ENCODE measurements at places on chromosomes 5 and 9. TPM values are rescaled to one million over a fixed set of nuclear protein-coding genes. Genes with fewer than 3 reads are reported as not detected.

GRCh38 chr9:125505988-125506438, 201.0 kb downstream of the MAPKAP1 start:
- DNase-seq: no peak

GRCh38 chr9:33988219-33988890, 60.3 kb downstream of the UBAP2 start:
- DNase-seq: no peak

GRCh38 chr9:135612437-135612836, 26.9 kb downstream of the GLT6D1 start:
- no peak for DNase-seq

GRCh38 chr5:127959152-127959764, 124.3 kb upstream of the SLC12A2 start:
- no peak for DNase-seq

GRCh38 chr9:20594608-20595007, 27.7 kb downstream of the MLLT3 start:
- no peak for DNase-seq

GRCh38 chr9:94999832-95000231, 273.3 kb downstream of the AOPEP start:
- DNase-seq: no peak

DNA sequence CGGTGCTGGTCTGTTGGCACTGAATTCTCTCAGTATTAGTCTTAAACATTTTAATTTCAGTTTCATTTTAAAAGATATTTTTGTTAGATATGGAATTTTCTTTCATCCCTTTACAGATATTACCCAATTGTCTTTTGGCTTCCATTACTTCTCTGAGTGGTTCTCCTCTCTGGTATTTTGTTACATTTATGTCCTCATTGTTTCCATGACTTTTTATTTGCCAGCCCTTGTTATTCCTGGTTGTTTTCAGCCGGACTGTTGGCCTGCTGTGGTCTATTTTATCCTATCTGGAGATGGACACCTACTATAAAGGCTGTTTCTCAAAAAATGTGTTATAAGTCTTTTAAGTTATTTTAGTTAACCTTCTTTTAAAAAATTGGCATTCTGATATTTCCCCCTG, 117.2 kb downstream of the ARHGEF28 start:
- no peak for DNase-seq

DNA sequence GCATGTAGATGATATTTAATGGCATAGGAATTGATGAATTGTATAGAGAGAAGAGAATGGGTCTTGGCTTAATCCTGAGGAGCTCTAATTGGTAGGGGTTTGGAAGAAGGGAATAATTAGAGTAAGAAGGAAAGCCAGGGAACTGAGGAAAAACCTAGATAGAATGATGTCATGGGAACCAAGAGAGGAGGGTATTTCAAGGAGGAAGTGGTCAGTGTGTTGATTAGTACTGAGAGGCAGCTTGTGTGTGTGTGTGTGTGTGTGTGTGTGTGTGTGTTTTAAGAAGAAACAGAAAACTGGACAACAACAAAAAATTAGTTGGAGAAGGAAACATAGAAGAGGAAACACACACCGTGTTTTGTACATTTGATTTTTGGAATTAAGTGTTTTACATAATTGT, 42.8 kb downstream of the MAST4 start:
- DNase-seq: no peak

GRCh38 chr5:156799171-156799570, 50.9 kb upstream of the PPP1R2B start:
- no peak for DNase-seq

GRCh38 chr5:55604611-55605067, 69.9 kb upstream of the PLPP1 start:
- DNase-seq: no peak

GRCh38 chr9:125549465-125549871, 157.5 kb downstream of the MAPKAP1 start:
- no peak for DNase-seq

- DNase-seq: no peak
Observed at GRCh38 chr9:114348906-114349482, 19.3 kb downstream of the ORM2 start.

- DNase-seq: no peak
Observed at GRCh38 chr5:13278811-13279210, 665.7 kb downstream of the DNAH5 start.

- DNase-seq: peak; percentile 39
Observed at GRCh38 chr5:163503106-163504078, 2.0 kb upstream of the MAT2B start.

GRCh38 chr5:134851307-134851923, 5.6 kb downstream of the C5orf24 start:
- DNase-seq: no peak

- DNase-seq: no peak
Observed at GRCh38 chr9:115210699-115211098, 92.7 kb upstream of the TNC start.

DNA sequence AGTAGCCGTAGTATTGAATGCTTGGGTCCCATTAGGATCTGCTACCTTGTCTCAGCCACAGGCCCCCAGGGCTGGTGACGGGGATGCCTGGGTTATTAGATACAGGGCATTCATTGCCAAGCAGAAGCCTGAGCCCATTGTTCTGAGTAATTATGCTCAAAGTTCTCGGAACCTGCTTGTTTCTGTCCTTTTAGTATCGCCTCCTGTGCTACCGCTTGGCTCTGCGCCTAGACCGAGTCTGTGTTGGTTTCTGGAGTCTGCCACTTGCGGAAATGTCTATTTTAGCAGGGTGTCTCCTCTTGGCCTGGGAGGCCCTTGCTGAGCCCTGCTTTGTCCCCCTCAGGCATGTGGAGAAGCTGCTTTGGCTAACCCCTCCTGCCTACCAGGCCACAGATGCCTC, 506.1 kb downstream of the BNC2 start:
- no peak for DNase-seq

DNA sequence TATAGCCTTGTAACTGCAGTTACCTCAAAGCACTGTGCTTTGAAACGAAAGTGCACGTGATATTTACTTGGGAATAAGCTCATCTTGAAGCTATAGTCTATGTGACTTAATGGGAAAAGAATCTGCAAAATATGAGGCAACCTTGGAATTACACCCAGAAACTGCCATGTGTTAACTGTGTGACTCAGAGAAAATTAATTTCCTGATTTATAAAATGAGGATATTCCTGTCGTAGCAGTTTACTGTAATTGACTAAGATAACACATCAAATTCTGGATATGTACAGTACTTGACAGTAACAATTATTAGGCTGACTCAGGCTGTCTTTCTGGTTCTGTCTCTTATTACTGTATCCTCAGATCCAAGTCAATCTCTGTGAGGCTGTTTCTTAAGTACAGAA, 1079.9 kb upstream of the ACO1 start:
- DNase-seq: no peak

GRCh38 chr5:171246231-171246630, 62.8 kb upstream of the TLX3 start:
- DNase-seq: no peak

DNA sequence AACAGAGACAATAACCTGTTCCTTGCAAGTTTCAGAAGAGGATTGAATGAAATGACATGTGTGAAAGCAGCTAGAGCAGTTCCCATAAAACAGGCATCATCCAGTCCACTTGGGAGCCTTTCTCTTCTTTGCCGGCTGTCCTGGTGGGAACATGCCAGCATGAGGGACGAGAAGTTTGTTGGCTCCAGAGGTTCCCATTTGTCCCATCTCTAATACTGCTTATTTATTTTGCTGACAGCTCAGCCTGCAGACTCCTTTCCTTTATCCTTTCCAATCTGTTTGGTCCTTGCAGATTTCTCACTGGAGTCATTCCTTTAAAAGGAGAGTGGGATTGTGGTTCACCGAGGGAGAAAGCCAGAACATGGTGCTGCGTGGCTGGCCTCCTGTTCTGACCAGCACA, 321.5 kb upstream of the CLINT1 start:
- DNase-seq: no peak

GRCh38 chr5:122434205-122434970, 122.4 kb downstream of the SNCAIP start:
- DNase-seq: no peak

GRCh38 chr5:153959134-153959957, 79.4 kb downstream of the FAM114A2 start:
- no peak for DNase-seq

- no peak for DNase-seq
Observed at GRCh38 chr5:137734331-137734730, 1.6 kb downstream of the KLHL3 start.

GRCh38 chr9:89548071-89548638, 50.2 kb upstream of the SEMA4D start:
- no peak for DNase-seq

DNA sequence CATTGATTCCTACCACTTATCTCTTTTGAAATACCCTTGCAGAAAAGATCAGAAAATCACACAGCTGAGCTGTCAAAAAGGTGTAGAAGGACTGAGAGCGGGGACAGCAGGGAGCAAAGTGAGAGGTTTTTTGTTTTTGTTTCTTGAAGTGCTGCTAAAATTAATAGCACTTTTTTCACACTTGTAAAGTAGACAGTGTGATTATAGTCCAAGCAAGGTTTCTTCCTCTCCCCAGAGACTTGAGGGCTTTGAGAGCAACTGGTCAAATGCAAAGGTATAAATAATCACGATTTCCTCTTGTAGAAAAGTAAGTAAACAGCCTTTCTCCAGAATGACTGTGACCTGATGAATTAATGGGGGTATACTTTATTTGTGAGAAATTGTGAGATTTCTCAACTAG, 326.9 kb downstream of the ZNF608 start:
- no peak for DNase-seq

- DNase-seq: peak; percentile 61
Observed at GRCh38 chr9:135030566-135031226, 56.8 kb upstream of the OLFM1 start.

- DNase-seq: no peak
Observed at GRCh38 chr9:21110708-21111576, 30.7 kb downstream of the IFNW1 start.

- no peak for DNase-seq
Observed at GRCh38 chr9:69771775-69772418, 12.1 kb upstream of the PTAR1 start.

DNA sequence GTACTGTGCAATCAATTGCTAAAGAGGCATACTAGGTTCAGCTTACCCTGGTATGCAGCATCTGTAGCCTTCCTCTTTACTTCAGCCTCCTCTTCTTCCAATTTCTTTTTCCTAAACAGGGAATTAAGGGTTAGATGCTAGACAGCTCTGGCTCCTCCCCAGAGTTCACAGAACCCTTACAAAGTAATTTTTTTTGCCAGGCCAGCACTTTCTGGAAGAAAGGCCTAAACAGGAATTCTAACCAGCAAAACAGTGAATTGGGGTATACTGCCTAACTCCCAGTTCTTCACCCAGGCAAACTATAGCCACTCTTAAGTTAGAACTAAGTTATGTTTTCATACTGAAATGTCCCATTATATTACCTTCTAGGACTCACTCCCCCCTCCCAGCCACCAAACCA, 8.1 kb downstream of the BRD8 start:
- DNase-seq: no peak

GRCh38 chr9:135883410-135884089, 23.8 kb downstream of the CAMSAP1 start:
- no peak for DNase-seq

- DNase-seq: no peak
Observed at GRCh38 chr5:113205807-113206206, 229.0 kb downstream of the TSSK1B start.

- no peak for DNase-seq
Observed at GRCh38 chr5:113292462-113292861, 142.3 kb downstream of the TSSK1B start.

DNA sequence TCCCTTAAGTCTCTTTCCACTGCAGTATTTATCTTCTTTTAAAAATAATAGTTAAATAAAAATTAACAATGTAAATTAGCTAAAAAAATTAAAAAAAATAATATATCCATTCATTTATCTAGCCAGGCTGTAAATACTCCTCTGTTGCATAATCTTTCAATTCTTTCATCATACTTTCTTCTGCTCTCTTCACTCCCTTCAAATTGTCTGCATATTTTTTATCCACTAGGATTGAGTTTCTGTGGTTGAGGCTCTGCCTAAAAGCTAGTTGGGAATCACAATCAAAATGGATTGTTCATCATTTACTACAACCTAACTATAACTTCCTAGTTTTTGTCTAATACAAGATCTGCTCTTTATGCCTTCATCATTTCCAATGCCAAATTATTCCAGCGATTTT, 182.2 kb downstream of the PDE4D start:
- no peak for DNase-seq

- no peak for DNase-seq
Observed at GRCh38 chr9:76101075-76101474, 210.6 kb downstream of the PCSK5 start.

GRCh38 chr5:38905516-38905915, 59.7 kb downstream of the OSMR start:
- DNase-seq: no peak

DNA sequence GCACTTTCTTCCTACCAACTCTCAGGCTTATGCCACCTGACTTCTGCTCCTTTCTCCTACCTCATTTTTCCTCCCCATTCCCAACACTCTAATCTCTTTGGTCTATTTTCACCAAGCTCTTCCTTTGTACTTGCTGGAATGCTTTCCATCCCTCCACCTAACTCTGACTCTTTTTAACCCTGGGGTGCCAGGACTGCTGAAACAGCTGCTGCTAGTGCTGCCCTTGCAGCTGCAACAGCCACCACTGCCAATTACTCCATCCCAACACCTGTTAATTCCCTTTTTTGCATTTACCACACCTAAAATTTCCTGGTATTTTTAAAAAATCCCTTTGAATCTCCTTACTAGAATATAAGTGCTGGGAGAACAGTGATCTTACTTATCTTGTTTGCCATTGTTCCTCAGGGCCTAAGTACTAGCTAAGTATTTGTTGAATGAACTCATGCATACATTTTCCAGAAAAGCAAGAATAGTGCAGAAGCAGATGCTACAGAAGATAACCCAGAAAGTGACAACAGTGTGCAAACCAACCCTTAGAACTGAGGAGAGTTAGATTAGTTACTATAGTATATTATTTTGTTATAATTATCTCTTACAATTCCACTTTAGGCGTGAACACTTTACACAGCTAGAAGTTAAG, 11.5 kb downstream of the NADK2 start:
- no peak for DNase-seq

GRCh38 chr5:178212241-178213002, 8.1 kb downstream of the HNRNPAB start:
- no peak for DNase-seq

GRCh38 chr5:133861161-133861737, 107.2 kb downstream of the C5orf15 start:
- no peak for DNase-seq

GRCh38 chr5:169576181-169576598, 7.4 kb upstream of the SPDL1 start:
- no peak for DNase-seq

GDA gene
- total RNA-seq: 1.2 TPM

SHROOM1 gene
- 5.1 TPM for total RNA-seq

TSSK1B gene
- total RNA-seq: 0.54 TPM

SYK gene
- 10.7 TPM for total RNA-seq

LCN15 gene
- total RNA-seq: 1.9 TPM

CCNB1 gene
- 29.6 TPM for total RNA-seq

IFNA4 gene
- total RNA-seq: not detected

HTR4 gene
- total RNA-seq: not detected

IL13 gene
- not detected for total RNA-seq

GPR21 gene
- 3.8 TPM for total RNA-seq

IL3 gene
- not detected for total RNA-seq

PCDH1 gene
- 7.9 TPM for total RNA-seq

SLCO4C1 gene
- 1.5 TPM for total RNA-seq

RECK gene
- 11.1 TPM for total RNA-seq

IFNB1 gene
- total RNA-seq: not detected

CKMT2 gene
- total RNA-seq: 0.81 TPM

NR6A1 gene
- total RNA-seq: 51.0 TPM

IFNK gene
- not detected for total RNA-seq

CCDC183 gene
- total RNA-seq: 20.0 TPM

PCDHGB7 gene
- 38.6 TPM for total RNA-seq

CTSV gene
- 1.3 TPM for total RNA-seq
